ENCODE measurements at places on chromosomes 13 and 19. TPM values are rescaled to one million over a fixed set of nuclear protein-coding genes. Genes with fewer than 3 reads are reported as not detected.

SHD gene
- not detected for total RNA-seq

OR7D2 gene
- total RNA-seq: not detected

RAB20 gene
- 1.1 TPM for total RNA-seq

RPL21 gene
- 916 TPM for total RNA-seq

FAM216B gene
- total RNA-seq: not detected

CEACAM4 gene
- not detected for total RNA-seq

PABPC3 gene
- 0.52 TPM for total RNA-seq

ATXN8OS gene
- total RNA-seq: not detected

ERICH6B gene
- total RNA-seq: not detected

AKAP8L gene
- 116 TPM for total RNA-seq

MEIOSIN gene
- not detected for total RNA-seq

ZNF112 gene
- not detected for total RNA-seq

KASH5 gene
- total RNA-seq: not detected

PIK3R2 gene
- total RNA-seq: 11.2 TPM

FAM32A gene
- total RNA-seq: 72.0 TPM

CEACAM7 gene
- total RNA-seq: not detected

IFNL1 gene
- total RNA-seq: 0.70 TPM

SARS2 gene
- 45.7 TPM for total RNA-seq

RNF113B gene
- total RNA-seq: not detected

FCHO1 gene
- 58.4 TPM for total RNA-seq

ERICH4 gene
- total RNA-seq: not detected

CYP2F1 gene
- total RNA-seq: not detected

DMKN gene
- not detected for total RNA-seq

DLEU7 gene
- not detected for total RNA-seq

PBX4 gene
- total RNA-seq: 39.9 TPM

GARIN5B gene
- total RNA-seq: not detected

ANKLE1 gene
- 17.2 TPM for total RNA-seq

KLK2 gene
- total RNA-seq: 0.29 TPM

SIGLEC10 gene
- 1.4 TPM for total RNA-seq

PPM1N gene
- 4.5 TPM for total RNA-seq

ERFL gene
- total RNA-seq: 1.5 TPM

APLP1 gene
- total RNA-seq: 2.0 TPM

AMH gene
- 6.0 TPM for total RNA-seq

PLK5 gene
- not detected for total RNA-seq

ZNF254 gene
- total RNA-seq: 13.7 TPM

RAB3D gene
- total RNA-seq: 5.1 TPM

OR10H1 gene
- total RNA-seq: not detected

SIGLEC11 gene
- total RNA-seq: not detected

LMTK3 gene
- 5.3 TPM for total RNA-seq

ZNF578 gene
- 1.9 TPM for total RNA-seq

ASF1B gene
- total RNA-seq: 124 TPM

CAMSAP3 gene
- total RNA-seq: 0.30 TPM

ZNF331 gene
- total RNA-seq: 16.6 TPM

CBLC gene
- not detected for total RNA-seq

PRR12 gene
- total RNA-seq: 34.8 TPM

PSG6 gene
- total RNA-seq: not detected

Data from activated CD8-positive, alpha-beta memory T cell treated with anti-CD3 and anti-CD28 coated beads, Interleukin-2, amount 10 ng/mL, durations not matched to agents 7 days and 5 days (primary cell).